H1 (cell line): ENCODE measurements at places on chromosomes 16 and 17.

GRCh38 chr16:58425756-58426494 lies 33.7 kb downstream of the GINS3 start:
- no peak for DNase-seq

- no peak for DNase-seq
Observed at GRCh38 chr17:26792486-26792885, 501.4 kb upstream of the WSB1 start.

DNA sequence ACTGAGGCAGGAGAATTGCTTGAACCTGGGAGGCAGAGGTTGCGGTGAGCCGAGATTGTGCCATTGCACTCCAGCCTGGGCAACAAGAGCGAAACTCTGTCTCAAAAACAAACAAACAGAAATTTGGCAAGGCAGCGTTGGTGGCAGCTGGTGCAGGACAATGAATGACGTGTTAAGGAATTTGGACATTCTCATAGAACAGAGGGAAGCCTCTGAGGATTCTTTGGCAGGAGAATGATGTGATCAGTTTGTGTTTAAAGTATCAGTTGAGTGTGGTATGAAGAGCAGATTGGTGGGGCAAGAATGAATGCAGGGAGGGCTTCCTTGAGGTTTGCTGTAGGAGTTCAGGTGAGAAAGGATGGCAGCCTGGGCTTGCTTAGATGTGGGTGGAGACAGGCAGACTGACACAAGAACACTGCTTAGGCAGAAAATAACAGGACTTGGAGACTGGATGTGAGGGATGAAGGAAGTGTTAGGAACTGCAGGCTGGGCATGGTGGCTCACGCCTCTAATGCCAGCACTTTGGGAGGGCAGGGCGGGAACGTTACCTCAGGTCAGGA lies 4.8 kb downstream of the CYB5D2 start:
- DNase-seq = no peak

DNA sequence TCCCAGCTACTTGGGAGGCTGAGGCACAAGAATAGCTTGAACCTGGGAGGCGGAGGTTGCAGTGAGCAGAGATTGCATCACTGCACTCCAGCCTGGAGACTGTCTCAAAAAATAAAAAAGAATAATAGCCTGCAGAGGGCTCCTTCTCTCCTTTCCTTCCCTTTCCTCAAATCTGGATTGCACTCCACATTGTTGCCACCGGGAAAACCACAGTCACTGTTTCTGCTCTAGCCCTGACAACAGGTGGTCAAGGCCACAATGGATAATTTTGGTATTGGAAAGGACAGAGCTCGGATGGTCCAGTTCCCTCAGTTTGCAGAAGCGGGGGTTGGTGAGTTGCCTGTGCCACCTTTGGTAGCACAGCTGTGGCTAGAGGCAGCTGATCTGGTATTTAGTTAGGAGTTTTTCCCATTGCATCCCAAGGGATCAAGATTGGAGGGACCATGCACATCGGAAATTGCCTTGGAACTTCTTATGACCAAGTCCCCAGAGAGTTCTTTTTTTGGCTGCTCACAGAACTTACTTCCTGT lies 44.7 kb upstream of the PRSS54 start:
- DNase-seq = no peak

GRCh38 chr17:15945527-15946191 lies 729 bp downstream of the ADORA2B start:
- peak; percentile 56 for DNase-seq

- no peak for DNase-seq
Observed at GRCh38 chr17:45789874-45790273, 5.8 kb downstream of the CRHR1 start.

DNA sequence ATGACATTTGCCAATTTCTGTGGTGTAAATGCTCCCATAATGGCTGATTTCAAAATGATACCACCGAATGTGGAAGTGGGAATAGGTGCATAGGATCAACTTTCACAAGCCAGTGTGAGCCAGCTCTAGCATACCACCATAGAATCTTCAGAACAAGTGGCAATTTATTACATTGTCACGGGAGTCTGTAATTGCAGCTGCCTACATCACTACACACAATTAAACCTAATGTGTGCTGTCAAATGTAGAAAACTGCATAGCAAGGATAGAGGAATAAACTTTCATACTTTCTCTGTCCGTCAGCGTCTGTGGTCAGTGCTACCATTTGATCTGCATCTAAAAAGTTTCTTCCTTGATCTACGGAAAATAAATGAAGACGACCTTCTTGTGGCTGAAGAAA lies 417.8 kb upstream of the TOM1L1 start:
- DNase-seq = no peak

GRCh38 chr17:57006040-57006439 lies 28.1 kb downstream of the SCPEP1 start:
- DNase-seq = no peak

- DNase-seq = peak; percentile 78
Observed at GRCh38 chr17:17613708-17614114, 22.2 kb upstream of the PEMT start.

DNA sequence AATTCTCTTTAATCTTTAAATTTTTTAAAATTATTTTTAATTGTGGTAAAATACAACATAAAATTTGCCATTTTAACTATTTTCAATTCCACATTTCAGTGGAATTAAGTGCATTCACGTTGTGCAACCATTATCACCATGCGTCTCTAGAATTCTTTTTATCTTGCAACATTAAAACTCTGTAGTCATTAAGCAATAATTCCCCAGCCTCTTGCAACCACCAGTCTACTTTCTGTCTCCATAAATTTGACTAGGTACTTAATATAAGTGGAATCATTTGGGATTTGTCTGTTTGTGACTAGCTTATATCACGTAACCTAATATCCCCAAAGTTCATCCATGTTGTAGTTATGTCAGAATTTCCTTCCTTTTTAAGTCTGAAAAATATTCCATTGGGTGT lies 79.1 kb downstream of the TAOK1 start:
- no peak for DNase-seq

DNA sequence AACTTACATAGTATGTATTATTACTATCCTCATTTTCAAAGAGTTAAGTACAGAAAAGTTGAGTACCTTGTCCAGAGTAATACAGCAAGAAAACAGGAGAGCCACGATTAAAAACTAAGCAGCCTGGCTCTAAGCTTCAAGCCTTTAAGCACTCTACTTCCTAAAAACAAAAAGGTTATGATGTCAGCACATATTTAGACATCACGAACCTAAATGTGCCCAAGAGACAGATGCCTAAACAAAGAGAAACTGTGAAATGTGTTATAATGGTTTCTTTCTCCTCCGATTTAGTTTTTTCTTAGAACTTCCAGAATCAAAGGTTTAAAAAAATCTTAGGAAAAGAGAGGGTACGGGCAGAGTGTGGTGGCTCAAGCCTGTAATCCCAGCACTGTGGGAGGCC lies 151.0 kb downstream of the VPS53 start:
- no peak for DNase-seq

DNA sequence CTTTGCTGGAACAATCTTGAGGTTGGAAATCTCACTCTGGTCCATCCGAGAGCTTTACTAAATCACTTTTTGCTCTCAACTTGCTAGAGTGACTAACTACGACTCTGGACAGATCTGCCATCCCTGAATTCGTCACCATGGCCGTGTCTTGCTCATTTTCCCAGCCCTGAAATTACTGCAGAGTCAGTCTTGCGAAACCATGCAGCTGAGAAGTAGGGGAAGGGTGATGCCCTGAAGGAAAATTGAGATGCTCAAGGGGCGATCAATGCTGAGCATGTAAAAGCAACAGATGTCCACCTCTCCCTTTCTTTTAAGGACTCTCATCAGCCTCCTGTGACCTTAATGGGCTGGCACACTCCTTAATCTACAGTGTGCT lies 18.8 kb downstream of the PCTP start:
- DNase-seq = no peak

- no peak for DNase-seq
Observed at GRCh38 chr17:67058036-67058435, 13.7 kb downstream of the CACNG1 start.

- DNase-seq = no peak
Observed at GRCh38 chr16:66365651-66366050, 840 bp upstream of the CDH5 start.

DNA sequence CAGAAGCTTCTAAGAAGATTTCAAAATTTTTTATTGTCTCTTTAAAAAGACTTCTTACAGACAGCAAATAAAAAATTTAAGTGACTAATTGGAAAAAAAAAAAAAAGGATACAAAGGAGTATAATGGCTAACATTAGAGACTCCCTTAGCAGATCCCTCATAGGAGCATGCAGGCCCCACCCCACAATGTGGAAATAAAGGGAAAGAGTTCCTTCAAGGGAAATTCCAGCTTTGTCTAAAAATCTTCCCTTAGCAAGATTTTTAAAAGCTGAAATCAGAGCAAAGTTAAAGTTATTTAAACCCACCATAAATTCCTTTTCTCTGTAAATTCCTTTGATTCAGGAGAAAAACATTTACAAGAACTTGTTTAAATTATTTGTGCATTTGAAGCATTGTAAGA lies 32.5 kb upstream of the NOS2 start:
- no peak for DNase-seq

DNA sequence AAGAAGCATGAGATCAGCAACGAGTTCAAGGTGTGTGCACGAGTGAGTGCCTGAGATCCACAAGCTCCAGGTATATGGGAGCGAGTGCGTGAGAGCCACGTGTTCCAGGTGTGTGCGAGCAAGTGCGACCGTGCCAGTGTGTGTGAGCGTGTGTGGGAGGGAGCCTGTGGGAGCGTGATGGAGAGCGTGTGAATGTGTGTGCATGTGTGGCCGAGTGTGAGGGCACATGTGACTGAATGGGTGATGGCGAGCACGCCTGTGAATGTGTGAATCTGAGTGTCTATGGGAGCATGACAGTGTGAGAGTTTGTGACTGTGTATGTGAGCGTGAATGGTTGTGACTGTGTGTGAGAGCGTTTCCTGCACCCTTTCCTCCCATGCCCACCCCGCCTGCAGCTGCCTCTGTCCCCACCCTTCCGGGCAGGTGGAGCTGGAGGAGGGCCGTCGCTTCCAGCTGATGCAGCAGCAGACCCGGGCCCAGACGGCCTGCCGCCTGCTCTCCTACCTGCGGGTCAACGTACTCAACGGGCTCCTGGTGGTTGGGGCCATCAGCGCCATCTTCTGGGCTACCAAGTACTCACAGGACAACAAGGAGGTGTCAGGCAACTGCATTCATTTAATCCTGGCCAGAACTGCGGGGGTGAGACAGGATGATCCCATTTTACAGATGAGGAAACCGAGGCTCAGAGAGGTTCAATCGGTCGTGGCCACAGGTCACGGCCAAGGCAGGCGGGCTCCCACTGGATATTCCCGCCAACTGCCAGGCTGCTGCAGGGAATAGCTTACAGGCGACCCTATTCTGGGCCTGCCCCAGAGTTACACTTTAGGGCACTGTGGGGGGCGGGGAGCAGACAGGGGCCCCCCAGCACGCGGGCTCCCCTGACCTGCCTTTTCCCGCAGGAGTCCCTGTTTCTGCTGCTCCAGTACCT lies 3.7 kb downstream of the TMC8 start:
- peak; percentile 72 for DNase-seq

DNA sequence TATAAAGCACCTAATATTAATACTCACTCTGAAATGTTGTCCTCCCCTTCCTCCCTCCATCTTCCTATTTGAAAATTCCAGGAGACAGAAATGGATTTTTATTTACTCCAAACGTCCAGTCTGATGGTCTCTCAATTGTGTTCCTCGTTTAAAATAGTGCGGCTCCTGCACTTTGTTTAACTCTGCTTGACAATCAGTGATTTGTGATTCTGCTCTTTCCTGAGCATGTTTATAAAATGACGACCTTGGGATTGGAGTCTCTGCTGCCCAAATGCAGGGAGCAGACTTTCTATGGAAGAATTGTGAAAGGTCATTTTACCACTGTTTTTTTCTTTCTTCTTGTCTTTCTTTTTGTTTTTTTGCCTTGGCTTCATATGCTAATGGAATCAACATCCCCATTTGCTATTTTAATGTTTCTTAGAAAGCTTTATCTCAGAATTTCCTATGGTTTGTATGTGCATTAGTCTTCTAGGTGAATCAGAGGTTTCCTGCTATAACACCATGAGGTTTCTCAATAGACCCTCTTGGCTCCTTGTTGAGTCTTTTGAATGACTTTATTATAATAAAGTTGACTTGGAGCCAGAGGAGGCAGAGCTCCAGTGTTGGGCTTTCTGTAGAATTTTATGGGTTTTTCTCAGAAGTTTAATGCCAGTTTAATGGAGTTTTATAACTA lies 376.5 kb downstream of the CDH11 start:
- DNase-seq = no peak

- peak; percentile 63 for DNase-seq
Observed at GRCh38 chr16:29107299-29107698, 122.4 kb downstream of the LAT start.

GRCh38 chr16:67115639-67116038 lies 5.9 kb downstream of the PHAF1 start:
- DNase-seq = no peak

GRCh38 chr16:74626741-74627416 lies 20.0 kb upstream of the GLG1 start:
- no peak for DNase-seq

- no peak for DNase-seq
Observed at GRCh38 chr17:57257895-57258851, 1.9 kb downstream of the MSI2 start.

- no peak for DNase-seq
Observed at GRCh38 chr16:26348095-26348494, 656.3 kb downstream of the HS3ST4 start.
